ENCODE measurements at places on chromosomes 2 and 18.
A peak's percentile ranks its signal among the peaks of the same experiment; 100 is the strongest.

- DNase-seq, result peak; percentile 41
Observed at GRCh38 chr2:105768961-105769452, 24.3 kb downstream of the NCK2 start.

DNA sequence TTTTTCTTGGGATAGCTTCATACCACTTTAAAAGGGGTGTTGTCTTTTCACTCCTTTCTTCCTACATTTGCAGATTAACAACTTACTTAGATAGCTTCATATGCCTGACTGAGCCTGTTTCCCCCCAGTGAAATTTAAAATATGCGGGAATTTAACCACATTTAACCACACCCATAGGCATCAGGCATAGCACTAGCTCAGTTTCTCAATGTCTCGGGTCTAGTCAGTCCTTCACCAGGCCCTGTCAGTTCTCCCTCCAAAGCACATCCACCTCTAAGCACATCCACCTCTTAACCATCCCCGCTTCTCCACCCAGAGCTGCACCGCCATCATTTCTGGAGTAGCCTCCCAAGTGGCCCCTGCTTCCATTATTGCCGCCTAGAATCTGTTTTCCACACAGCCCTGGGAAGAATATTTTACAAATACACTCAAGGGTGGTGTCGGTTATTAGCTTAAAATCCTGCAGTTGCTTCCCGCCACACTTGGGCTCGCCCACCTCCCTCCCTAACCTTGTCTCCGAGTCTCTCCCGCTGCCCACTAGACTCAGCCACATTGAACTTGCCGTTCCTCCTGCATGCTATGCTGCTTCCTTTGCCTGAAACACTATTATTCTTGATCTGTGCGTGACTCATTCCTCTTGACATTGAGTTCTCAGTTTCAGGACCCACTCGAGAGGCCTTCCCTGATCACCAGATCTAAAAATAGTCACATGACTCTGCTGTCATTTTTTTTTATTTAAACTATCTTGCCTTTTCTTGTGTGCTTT lies 68.3 kb downstream of the SPTBN1 start:
- DNase-seq, result peak; percentile 83

DNA sequence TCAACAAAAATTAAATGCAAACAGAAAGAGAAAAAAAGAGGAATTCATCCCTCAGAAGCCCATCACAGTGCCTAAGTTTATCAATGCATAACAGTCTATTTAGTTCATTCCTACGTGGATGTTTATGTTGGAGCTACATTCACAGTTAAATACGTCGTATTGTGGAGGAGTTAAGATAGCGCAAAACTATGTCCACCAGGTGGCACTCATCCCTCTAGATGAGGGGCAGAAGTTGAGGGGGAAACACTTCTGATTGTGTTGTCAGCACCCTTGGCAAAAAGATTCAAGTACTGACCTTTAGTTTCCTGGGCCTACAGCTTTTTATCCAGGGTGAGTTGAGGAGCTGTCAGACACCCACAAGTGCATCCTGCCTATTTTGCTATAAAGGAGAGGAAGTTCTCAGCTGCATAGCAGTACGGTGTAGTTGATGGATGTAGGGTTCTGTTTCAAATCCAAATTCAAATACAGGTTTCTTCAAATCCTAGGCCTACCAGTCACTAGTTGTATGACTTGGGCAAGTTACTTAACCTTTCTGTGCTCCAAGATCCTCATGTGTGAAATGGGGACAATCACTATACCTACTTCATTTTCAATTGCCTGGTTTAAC lies 26.8 kb upstream of the MYO1B start:
- DNase-seq, result peak; percentile 84

DNA sequence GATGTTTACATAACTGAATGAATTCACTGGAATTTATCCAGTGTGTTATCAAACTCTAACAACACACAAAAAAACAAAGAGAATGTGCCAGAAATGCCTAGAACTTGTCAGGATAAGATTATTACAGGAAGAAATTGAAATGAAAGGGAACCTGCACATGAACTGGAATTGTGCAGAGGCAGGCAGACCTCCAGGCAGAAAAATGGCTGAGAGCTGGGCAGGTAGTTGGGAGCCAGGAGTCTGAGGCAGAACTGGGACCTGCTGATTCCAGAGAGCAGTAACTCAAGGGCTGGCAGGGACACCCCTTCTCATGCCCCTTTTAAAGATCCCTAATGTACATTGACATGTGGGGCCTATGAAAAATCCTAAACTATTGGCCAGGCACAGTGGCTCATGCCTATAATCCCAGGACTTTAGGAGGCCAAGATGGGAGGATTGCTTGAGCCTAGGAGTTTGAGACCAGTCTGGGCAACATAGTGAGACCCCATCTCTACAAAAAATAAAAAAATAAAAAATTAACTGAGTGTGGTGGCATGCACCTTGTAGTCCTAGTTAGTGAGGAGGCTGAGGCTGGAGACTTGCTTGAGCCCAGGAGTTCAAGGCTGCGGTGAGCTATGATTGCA lies 674 bp upstream of the SP110 start:
- DNase-seq, result no peak

GRCh38 chr18:55425698-55426097 lies 162.3 kb downstream of the TCF4 start:
- no peak for DNase-seq

- DNase-seq, result no peak
Observed at GRCh38 chr2:214624166-214624760, 185.2 kb downstream of the BARD1 start.

DNA sequence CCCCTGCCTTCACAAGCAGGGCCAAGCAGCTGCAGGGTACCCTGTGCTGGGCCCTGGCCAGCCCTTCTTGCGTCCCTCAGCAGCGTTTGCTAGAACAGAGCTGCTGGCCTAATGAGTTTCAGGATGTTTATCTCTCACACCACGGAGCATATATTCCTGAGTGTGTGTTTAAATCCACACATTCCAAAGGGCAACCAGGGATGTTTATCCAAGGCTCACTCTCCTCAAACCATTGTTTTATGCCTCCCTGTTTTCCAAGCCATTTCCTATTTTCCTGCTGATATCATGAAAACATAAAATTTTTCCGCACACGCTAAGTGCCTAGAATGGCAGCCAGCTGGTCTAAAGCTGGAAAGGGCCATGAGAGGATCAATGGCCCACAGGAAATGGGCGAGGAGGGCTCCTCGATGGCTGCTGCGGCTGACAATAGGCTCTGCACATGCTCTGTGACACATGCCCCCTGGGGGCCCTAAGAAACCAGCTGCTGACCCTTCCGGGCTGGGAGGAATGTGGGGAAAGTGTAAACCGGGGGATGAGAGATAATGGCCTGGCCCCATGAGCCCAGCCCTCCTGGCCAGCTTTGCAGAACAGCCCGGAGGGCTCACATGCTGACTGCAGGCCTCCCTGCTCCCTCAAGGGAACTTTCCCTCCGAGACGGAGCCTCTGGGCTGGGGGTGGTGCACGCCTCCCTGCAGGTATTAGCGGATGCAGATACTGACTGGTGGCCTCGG lies 194.0 kb downstream of the NDUFA10 start:
- DNase-seq, result no peak

DNA sequence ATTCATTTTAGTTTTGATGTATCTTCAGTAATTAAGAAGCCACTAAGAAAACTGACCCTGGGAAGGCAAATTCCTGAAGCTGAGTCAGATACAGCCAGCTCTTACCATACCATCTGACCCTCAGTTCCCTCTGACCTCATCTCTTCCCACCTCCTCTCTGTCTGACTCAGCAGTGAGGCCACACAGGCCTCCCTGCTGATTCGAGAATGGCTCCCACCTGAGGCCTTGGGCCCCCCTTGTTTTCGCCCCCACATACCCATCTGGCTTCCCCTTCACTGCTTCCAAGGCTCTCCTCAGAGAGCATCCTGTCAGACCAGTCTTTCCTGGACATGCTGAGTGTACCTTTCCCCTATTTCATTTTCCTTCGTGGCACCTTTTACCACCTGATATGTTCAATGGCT lies 71.0 kb upstream of the CYP1B1 start:
- peak; percentile 96 for DNase-seq

DNA sequence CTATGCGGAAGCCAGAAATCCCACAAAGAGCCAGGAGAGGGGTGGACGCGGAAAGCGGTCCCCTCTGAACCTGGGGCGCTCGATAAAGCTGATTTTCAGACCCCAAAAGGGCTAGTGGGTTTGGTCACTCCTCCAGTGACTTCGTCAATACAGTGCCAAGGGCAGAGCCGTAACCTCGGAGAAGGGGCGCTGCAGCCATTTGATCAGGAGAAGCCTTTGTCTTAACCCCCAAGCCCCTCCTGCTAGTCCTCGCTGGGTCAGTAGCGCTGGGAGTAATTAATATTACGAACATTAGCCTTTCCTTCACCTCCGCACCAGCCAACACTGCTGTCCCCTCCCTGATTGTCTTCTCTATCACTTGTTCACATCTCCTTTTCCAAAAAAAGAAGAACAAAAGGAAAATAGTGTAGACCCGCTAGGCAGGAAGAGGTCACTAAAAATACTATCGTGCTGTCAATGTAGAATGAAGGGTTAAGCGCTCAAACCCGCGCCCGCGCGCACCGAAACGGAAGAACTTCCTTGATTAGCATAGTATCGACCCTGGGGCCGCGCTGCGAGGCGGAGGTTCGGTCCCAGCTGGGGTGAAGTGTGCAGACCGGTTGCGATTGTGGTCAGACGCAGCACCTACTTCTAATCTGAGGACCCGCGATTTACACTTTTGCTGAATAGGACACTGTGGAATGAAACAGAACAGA lies 63.2 kb upstream of the MAPRE2 start:
- peak; percentile 18 for DNase-seq

GRCh38 chr2:73892631-73893329 lies at the start of gene ACTG2:
Gene ACTG2, plus strand, starts transcription at chr2:73893008. Its CDS starts 8,304 bp downstream, at chr2:73901312.
- peak; percentile 72 for DNase-seq

DNA sequence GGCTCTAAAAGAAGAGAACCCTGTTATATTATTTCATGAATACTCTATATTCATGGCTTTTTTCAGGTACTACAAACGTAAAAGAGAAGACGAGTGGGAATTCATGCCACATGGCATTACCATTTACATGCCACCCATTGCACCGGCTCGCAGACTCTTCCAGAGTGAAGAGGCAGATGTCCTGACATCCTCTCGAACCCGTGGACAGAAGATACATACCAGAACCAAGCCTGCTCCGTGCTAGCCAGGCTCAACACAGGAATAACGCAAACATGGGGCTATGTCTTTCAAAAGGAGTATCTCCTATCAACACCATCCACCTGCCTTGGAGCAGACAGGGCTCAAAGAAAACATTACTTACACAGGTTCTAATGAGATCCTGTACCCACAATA lies 168.8 kb downstream of the THADA start:
- DNase-seq, result no peak

DNA sequence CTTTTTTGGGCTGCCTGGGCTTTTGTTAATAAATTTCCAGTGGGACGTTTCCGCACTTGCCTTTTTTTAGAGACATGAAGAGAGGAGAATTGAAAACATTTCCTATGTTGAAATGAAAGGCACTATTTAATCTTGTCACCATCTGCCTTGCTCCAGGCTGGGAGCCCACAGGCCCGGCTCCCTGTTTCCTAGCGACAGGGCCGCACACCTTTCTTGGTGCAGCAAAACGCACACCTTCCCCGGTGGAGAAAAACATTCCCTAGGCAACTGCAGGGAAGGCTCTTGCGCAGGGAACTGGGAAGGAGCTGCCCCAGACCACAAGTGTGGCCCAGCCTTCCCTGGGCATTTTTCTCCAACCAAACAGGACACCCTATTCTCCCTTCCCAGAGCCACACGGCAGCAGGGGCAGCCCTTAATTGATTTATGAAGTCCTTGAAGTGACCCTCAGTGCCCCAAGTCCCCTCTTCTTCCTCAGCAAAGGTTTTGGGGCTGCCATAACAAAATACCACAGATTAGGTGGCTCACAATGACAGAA lies 132.9 kb upstream of the MSH6 start:
- DNase-seq, result no peak

GRCh38 chr2:210839450-210839849 lies 283.1 kb downstream of the CPS1 start:
- DNase-seq, result no peak

DNA sequence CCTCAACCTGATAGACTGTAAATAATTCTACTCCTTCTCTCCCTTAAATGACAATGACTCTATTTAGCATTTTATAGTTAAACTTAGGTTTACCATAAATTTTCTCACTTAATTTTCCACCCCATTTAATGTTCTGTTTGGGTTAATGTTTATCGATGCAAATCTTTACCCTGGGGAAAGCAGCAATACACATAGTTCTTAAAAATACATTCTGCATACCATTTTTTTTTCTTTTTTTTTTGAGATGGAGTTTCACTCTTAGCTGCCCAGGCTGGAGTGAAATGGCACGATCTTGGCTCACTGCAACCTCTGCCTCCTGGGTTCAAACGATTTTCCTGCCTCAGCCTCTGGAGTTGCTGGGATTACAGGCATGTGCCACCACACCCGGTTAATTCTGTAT lies 14.0 kb downstream of the STAM2 start:
- no peak for DNase-seq

DNA sequence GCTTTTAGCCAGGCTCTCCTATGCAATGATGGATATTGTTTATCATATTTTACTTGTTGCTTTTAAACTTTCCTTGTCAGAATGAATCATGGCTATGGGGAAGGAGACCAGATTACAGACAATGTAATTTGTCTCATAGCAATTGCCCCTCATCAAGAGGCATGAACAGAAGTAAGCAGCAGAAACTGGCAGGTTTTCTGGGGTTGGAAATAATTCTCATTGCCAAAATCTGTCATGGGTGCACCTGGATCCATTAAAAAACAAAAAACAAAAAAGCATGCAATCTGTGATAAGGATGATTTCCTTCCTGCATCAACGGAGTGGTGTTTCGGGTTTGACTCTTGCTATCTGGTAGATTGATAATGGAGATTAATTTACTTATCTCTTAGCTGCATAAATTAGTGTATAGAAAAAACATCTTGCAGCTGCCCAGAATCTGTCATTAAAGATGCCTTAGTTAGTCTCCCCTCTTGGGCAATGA lies 419.6 kb downstream of the SOX11 start:
- DNase-seq, result no peak

GRCh38 chr2:23940718-23941620 lies 706 bp downstream of the UBXN2A start:
- DNase-seq, result peak; percentile 39

DNA sequence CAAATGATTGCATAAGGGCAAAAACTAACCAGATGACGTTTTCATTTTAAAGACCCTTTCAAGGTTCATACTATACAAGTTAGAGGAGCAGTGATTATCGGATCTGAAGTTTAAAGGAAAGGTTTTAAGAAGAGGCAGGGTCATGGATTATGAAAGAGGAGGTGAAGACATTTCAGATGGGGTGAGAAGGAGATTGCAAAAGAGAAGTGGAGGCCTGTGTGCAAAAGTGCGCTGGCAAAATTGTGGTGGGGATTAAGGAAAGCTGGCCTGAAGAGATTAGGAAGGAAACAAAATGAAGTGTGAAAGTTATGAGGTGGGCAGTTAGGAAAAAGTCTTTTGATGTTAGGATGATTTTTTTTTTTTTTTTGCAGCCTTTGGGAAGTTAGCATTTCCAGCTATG lies 935.7 kb upstream of the FAM98A start:
- no peak for DNase-seq

DNA sequence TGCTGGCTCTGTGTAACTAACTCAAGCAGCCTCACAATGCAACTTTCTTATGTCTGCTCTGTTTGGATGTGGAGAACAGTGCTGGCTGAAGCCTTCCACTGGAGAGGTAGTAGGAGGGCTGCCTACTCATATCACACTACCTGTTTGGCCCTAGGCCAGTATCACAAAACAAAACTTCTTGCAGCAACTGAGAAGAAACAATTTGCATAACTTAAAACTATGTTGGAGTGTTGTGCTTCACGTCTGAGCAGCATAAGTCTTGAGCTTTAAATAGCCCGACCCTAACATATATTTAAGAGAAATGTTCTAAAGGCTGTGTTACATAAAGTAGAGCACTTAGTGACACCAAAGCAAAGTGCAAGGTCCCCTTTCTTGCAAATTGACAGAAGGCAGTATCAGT lies 204.9 kb upstream of the ACVR2A start:
- DNase-seq, result no peak

GRCh38 chr2:190528521-190529001 lies 6.0 kb downstream of the NEMP2 start:
- peak; percentile 60 for DNase-seq

Measured in fibroblast of skin of right biceps (primary cell).